ENCODE measurements at places on chromosomes 1 and 21. TPM values are rescaled to one million over a fixed set of nuclear protein-coding genes. Genes with fewer than 3 reads are reported as not detected.

APOBEC4 gene
- not detected for total RNA-seq

CCDC185 gene
- not detected for total RNA-seq

SMCP gene
- not detected for total RNA-seq

ZNF695 gene
- total RNA-seq, result not detected

KPNA6 gene
- total RNA-seq, result 80.0 TPM

C1orf122 gene
- 38.0 TPM for total RNA-seq

IFNLR1 gene
- total RNA-seq, result 3.4 TPM

SELL gene
- 2.8 TPM for total RNA-seq

OR2L2 gene
- total RNA-seq, result not detected

NUP210L gene
- total RNA-seq, result 0.04 TPM

DENND2C gene
- 2.4 TPM for total RNA-seq

IL20 gene
- not detected for total RNA-seq

Data from heart left ventricle (tissue), 16 donors.